Stimulated activated CD8-positive, alpha-beta memory T cell treated with anti-CD3 and anti-CD28 coated beads, Interleukin-15, amount 100 ng/mL, for 4 hours (primary cell): ENCODE measurements at places on chromosomes 16 and 17.

- no peak for DNase-seq
Observed at GRCh38 chr17:2380226-2380922, 20.5 kb downstream of the MNT start.

- DNase-seq = no peak
Observed at GRCh38 chr16:67499106-67499505, 15.8 kb upstream of the AGRP start.

GRCh38 chr17:33389504-33390135 lies 96.5 kb upstream of the ASIC2 start:
- DNase-seq = no peak

- DNase-seq = no peak
Observed at GRCh38 chr17:65314212-65314611, 177.0 kb downstream of the RGS9 start.
